Naive thymus-derived CD4-positive, alpha-beta T cell (primary cell): ENCODE measurements at places on chromosomes 7 and 10. TPM values are rescaled to one million over a fixed set of nuclear protein-coding genes. Genes with fewer than 3 reads are reported as not detected.

The EPO gene
- total RNA-seq, result not detected

The TMEM236 gene
- total RNA-seq, result not detected

The SPDYE9 gene
- total RNA-seq, result not detected

The HOXA2 gene
- not detected for total RNA-seq

The MYO3A gene
- not detected for total RNA-seq

The TMEM196 gene
- not detected for total RNA-seq

The EXOC6 gene
- 9.8 TPM for total RNA-seq

The NANOS1 gene
- total RNA-seq, result not detected

The TMEM184A gene
- total RNA-seq, result 0.05 TPM

The LRRN3 gene
- total RNA-seq, result 7.6 TPM

The HOXA10 gene
- not detected for total RNA-seq

The NME8 gene
- 5.5 TPM for total RNA-seq

The CALML3 gene
- total RNA-seq, result not detected

DNA sequence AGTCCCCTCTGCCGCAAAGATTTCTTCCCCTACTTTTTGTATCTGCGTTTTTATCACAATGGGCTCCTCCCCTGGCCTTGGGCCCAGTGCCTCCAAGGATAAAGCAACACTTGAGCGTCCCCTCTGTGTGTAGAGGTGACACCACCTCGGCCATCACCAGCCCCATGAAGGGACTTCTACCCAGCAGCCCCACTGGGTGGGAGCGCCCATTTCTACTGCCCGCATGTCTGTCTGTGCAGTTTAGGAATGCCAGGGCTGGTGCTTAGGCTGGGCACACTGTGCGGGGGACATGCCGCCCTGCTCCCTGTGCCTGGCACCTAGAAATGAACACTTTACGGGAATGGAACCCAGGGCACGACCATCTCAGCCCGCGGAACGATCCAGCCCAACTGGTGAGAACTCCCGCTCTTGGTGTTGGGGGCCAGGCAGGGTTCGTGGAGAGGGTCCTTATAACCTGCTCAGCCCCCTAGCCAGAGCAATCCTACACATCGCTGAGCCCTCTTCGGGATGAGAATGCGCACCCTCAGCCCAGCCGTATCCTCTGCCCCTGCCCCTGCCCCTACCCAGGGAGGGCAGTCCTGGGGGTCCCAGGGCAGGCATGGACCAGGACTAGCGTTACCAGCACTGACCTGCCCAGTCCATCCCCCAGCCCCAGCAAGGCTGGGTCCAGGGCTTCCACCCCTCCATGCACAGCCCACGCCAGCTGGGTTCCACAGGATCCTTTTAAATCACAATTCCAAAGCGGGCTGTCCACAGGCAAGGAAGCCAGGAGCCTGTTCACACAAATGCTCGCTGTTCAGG, 12.8 kb downstream of the CRYGN start:
- no peak for DNase-seq

- no peak for DNase-seq
Observed at GRCh38 chr10:69382382-69383117, 34.2 kb downstream of the TACR2 start.

- DNase-seq, result no peak
Observed at GRCh38 chr7:150801242-150801945, 825 bp downstream of the TMEM176A start.

DNA sequence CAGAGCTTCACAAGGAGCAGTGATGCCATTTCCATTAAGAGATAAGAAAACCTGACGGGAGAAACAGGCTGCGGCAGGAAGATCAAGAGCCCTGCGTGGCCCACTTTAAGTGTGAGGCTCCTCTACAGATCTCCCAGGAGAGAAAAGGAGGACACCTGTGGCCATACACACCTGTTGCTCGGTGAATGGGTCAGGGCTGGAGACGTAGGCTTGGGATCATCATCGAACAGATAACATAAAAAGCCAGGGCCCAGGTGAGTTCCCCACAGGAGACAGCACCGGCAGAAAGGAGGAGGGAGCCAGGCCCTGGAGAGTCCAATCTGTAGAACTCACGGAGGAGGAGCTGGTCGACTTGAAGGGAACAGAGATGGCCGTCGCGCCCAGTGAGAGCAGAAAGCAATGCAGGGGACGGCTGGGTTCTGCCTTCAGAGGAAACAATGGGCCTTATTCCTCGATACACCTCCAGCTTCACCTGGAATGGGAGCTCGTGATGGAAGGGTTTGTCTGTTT, 556.8 kb downstream of the DNAJB6 start:
- no peak for DNase-seq

DNA sequence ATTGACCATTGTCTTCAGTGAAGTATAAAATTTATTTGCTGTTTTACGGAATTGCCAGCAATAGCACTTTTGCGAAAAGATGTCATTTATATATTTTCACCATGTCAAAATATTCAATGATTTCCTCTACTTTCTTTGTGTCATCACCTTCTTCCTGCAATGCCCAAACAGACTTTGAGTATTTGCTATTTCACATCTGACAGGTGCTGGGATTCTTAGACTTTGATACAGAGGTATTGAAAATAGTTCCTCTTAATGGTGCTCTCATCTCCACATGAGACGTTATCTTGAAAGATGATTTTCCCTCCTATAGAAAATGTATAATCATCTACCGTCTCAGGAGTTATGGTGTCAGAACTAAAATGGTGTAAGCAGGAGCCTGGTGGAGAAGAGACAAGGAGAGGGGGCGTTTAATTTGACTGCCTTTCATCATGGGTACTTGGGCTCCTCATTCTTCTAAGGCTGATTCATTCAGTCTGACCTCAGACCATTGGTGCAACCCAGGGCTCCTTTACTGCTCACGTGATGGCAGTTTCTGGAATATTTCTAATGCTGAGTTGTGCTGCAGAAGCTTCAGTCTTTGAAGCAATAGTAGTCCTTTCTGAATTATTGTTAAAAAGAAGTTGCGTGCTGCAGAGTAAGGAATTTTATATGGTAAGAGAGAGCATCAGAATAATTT, 404.6 kb downstream of the PHTF2 start:
- no peak for DNase-seq

- DNase-seq, result no peak
Observed at GRCh38 chr10:78846760-78847159, 222.0 kb upstream of the ZMIZ1 start.

GRCh38 chr10:87092861-87093631, 1.6 kb downstream of the GLUD1 start:
- DNase-seq, result no peak

DNA sequence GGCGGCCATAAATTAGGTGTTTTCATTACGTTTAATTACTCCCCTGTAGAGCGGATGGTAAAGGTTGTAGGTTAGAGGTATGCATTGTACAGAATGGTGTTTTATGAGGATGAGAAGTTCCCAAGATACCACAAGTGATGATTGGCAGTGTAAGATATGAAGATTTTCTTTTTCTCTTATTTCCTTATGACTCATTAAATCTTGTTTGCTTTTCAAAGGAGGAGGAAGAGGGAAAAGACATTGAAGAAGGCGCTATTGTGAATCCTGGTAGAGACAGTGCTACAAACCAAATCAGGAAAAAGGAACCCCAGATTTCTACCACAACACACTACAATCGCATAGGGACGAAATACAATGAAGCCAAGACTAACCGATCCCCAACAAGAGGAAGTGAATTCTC, 133.9 kb downstream of the AASS start:
- no peak for DNase-seq

- no peak for DNase-seq
Observed at GRCh38 chr7:132138817-132139216, 437.5 kb downstream of the PLXNA4 start.

GRCh38 chr7:13839063-13839462, 150.4 kb downstream of the ETV1 start:
- no peak for DNase-seq

- no peak for DNase-seq
Observed at GRCh38 chr7:21070571-21071090, 283.9 kb upstream of the SP8 start.

- no peak for DNase-seq
Observed at GRCh38 chr7:100185726-100186125, 8.0 kb downstream of the STAG3 start.

DNA sequence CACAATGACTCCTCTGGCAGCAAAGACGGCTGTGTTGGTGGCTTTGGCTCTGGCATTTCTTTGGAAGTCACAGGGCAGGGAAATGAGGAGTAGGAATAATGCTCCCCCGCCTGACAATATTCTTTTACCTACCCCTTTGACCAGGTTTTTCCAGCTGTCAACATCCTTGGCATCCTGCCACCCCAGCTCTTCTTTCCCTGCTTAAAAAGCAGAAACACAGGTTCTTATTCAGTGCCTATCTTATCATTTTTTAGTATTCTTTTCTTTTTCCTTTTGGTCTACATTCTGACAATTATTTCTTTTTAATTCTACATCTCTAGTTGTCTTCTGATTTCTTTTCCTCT, 97.7 kb downstream of the CREB5 start:
- no peak for DNase-seq

DNA sequence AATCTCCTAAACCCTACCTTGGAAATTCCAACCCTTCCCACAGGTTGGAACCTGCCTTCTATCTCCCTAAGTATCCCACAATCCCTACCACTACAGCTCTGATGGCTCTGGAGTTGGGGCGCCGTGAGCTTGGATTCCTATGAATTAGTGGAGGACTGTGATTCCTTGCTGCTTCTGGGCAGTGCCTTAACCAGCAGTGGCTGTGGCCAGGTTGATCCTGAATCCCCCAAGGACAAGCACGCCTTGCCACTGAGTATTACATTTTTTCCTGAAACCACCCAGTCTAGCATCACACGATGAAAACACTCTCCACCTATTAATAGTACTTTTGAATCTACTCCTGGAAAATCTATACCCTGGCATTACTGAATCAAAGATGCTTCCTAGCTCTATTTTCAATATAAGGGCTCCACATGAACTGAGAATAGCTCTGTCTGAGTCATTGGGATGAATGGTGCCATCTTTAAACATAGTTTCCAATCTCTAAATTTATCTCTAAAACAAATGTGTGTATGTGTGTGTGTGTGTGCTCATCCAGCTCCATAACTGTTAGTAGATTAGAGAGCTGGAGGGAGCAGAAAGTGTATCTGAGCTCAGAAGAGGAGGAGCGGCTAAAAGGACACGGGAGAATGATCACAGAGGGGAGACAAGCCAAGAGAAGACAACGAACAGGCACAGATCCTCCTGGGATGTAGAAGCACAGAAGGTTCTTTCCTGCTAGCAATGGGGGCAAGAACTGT, 11.9 kb upstream of the INPP5F start:
- no peak for DNase-seq

DNA sequence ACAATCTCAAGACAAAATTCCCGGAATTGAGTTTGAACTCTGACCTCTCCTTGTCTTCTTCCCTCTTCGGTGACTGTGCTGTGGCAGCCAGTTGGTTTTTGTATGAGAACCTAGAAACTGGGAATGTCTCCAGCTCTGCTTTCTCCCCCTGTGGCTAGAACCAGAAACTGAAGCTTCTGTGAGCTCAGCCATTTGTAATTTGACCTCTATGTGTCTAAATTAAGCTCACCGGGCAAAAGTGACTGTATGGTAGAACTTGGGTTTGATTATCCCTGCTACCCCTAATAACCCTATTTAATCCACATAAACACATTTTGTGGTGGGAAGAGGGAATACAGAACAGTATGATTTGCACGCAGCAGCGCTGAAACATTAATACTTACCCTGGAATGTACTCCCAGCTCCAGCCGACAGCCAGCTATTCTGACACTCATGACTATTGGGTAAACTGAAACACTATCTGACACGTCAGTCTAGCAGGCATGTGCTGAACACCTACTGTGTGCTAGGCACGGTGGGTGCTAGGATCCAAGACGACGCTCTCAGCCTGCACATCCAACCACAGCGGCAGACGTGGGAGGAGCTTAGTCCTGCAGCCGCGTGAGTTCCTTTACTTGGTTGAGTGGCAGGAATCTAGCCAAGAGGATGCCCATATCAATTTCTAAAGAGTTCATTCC, 324.8 kb downstream of the SFMBT2 start:
- DNase-seq, result no peak

- no peak for DNase-seq
Observed at GRCh38 chr7:131889572-131890150, 333.2 kb upstream of the PODXL start.

DNA sequence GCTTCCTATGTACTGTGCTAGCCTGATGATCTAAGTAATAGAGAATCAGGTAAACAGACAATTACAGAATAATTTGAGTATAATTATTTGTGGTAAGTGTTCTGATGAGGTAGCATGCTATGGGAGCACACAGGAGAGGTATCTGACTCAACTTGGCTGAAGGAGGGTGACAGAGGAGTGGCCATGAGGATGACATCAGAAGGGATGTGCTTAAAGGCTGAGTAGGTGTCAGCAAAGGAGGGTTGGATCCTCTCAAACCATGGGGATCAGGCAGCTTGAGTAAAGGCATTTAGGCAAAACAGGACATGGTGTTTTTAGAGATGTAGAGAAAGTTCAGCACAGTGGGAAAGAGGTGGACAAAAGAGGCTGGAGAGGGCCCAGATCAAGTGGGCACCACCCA, 29.0 kb downstream of the KLHDC10 start:
- no peak for DNase-seq

DNA sequence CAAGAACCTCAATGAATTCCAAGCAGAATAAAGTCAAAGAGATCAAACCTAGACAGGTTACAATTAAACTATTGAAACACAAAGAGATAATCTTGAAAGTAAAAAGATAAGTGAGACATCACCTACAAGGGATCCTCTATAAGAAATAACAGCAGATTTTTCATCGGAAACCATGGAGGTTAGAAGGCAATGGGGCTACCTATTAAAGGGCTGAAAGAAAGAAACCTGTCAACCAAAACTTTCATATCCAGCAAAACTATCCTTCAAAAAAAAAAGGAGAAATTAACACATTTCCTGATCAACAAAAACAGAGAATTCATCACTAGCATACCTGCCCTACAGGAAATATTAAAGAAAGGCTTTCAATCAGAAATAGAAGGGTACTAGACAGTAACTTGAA, 244.9 kb downstream of the ARHGAP12 start:
- no peak for DNase-seq

- DNase-seq, result no peak
Observed at GRCh38 chr10:5094265-5095205, at the start of gene AKR1C3. Gene AKR1C3, plus strand, starts transcription at chr10:5094414. Its CDS starts 31 bp downstream, at chr10:5094445.

GRCh38 chr7:1275451-1276381, 43.0 kb downstream of the UNCX start:
- no peak for DNase-seq

- DNase-seq, result no peak
Observed at GRCh38 chr10:124322191-124322980, 96.3 kb downstream of the OAT start.

- no peak for DNase-seq
Observed at GRCh38 chr10:32163071-32163761, 107.0 kb upstream of the KIF5B start.

GRCh38 chr10:113866551-113867394, 12.3 kb downstream of the NHLRC2 start:
- DNase-seq, result no peak
